ENCODE measurements at places on chromosomes 16 and 17. TPM values are rescaled to one million over a fixed set of nuclear protein-coding genes. Genes with fewer than 3 reads are reported as not detected.
A peak's percentile ranks its signal among the peaks of the same experiment; 100 is the strongest.

CCDC200 gene
- total RNA-seq = not detected

DNA sequence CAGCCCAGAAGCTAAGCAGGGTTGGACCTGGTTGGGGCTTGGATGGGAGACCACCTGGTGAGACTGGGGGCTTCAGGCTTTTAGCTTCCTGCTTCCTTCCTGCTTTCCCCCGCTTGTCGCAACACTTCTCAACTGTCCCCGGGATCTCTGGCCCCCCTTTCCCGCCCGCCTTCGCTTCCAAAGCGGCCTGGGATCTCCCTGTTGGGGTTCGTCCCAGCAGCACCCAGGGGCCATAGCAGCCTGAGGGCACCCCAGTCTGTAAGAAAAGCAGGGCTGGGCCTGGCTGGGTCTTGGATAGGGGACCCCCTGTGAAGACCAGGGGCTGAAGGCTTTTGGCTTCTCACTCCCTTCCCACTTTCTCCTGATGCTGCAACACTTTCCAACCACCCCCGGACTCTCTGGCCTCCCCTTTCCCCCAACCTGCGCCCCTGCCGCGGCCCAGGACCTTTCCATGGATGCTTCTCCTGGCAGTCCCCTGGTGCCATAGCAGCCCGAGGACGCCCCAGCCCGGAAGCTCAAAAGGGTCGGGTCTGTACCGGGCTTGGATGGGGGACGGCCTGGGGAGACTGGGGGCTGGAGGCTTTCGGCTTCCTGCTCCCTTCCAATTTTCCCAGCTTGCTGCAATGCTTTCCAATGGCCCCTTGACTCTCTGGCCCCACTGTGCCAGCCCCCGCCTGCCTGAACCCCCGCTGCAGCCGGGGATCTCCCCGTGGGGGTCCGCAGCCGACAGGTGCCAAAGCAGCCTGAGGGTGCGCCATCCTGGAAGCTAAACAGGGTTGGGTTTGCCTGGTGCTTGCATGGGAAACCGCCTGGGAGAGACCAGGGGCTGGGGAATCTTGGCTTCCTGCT is 2276.2 kb downstream of the TP53TG3F start:
- no peaks in the 10 kb centered on the region for H3K27me3 ChIP-seq
- no peaks in the 10 kb centered on the region for H3K4me1 ChIP-seq
- DNase-seq = peak; percentile 68
- no peaks in the 10 kb centered on the region for H3K36me3 ChIP-seq
- H3K4me3 ChIP-seq = no peak overlapping the region

STAC2 gene
- total RNA-seq = 1.5 TPM

PABPN1L gene
- total RNA-seq = 0.31 TPM

- H3K36me3 ChIP-seq = no peaks in the 10 kb centered on the region
- no peak overlapping the region for H3K4me3 ChIP-seq
- peaks cover 8% of the 10 kb centered on the region for H3K4me1 ChIP-seq
Observed at GRCh38 chr17:56674401-56674925, 81.0 kb downstream of the NOG start.

- no peak overlapping the region for H3K27ac ChIP-seq
- no peak for DNase-seq
- H3K27me3 ChIP-seq = peaks cover 24% of the 10 kb centered on the region
- peaks cover 16% of the 10 kb centered on the region for H3K4me1 ChIP-seq
Observed at GRCh38 chr17:29074488-29074887, 31.5 kb downstream of the PIPOX start.

- H3K4me1 ChIP-seq = peaks cover 32% of the 10 kb centered on the region
- peak overlapping the region; percentile 91 for H3K4me3 ChIP-seq
- H3K27ac ChIP-seq = peak overlapping the region; percentile 27
- H3K36me3 ChIP-seq = no peaks in the 10 kb centered on the region
- H3K27me3 ChIP-seq = peaks cover 11% of the 10 kb centered on the region
Observed at GRCh38 chr17:27457360-27457715, 1.1 kb downstream of the KSR1 start.

- peaks cover 12% of the 10 kb centered on the region for H3K4me1 ChIP-seq
- peaks cover 19% of the 10 kb centered on the region for H3K27me3 ChIP-seq
- H3K4me3 ChIP-seq = no peak overlapping the region
- no peak overlapping the region for H3K27ac ChIP-seq
- no peak for DNase-seq
Observed at GRCh38 chr17:56810891-56811775, 22.6 kb downstream of the C17orf67 start.

GRCh38 chr17:15947976-15948752 is 3.2 kb downstream of the ADORA2B start:
- no peaks in the 10 kb centered on the region for H3K36me3 ChIP-seq
- H3K27me3 ChIP-seq = peaks cover 29% of the 10 kb centered on the region
- no peak overlapping the region for H3K27ac ChIP-seq
- no peak for DNase-seq
- H3K4me3 ChIP-seq = no peak overlapping the region

DNA sequence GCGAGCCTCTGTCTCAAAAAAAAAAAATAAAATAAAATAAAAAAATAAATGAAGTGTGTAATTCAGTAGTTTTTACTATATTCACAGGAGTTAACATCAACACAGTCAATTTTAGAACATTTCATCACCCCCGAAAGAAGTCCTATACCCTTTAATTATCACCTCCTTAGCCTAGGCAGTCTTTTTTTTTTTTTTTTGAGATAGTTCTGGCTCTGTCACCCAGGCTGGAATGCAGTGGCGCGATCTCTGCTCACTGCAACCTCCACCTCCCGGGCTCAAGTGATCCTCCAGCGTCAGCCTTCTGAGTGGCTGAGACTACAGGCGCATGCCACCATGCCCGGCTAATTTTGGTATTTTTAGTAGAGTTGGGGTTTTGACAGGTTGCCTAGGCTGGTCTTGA is 150.7 kb downstream of the SNX29 start:
- peaks cover 14% of the 10 kb centered on the region for H3K36me3 ChIP-seq
- no peaks in the 10 kb centered on the region for H3K27me3 ChIP-seq
- DNase-seq = no peak
- no peak overlapping the region for H3K4me3 ChIP-seq
- peaks cover 21% of the 10 kb centered on the region for H3K4me1 ChIP-seq
- H3K27ac ChIP-seq = no peak overlapping the region

DNA sequence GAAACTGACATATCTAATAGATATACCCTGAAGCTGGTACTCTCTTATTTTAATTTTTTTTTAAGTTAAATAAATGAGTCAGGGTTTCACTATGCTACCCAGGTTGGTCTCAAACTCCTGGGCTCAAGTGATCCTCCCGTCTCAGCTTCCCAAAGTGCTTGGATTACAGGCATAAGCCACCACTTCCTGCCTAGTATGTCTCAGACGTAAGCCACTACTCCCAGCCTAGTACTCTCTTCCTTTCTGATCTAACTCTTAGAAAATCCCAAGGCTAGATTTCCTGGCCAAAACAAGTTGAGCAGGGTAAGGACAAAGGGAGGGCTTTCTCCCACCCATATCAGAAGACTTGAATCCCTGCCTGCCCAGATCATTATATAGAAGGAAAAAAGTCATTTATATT is 33.7 kb downstream of the HOXB1 start:
- H3K4me1 ChIP-seq = peaks cover 43% of the 10 kb centered on the region
- no peak overlapping the region for H3K4me3 ChIP-seq
- no peaks in the 10 kb centered on the region for H3K36me3 ChIP-seq
- DNase-seq = no peak
- H3K27me3 ChIP-seq = peaks cover 30% of the 10 kb centered on the region
- no peak overlapping the region for H3K27ac ChIP-seq

NAA38 gene
- 64.9 TPM for total RNA-seq

- peaks cover 4% of the 10 kb centered on the region for H3K27me3 ChIP-seq
- DNase-seq = no peak
- no peaks in the 10 kb centered on the region for H3K36me3 ChIP-seq
Observed at GRCh38 chr16:47716571-47716970, 255.4 kb downstream of the PHKB start.

- H3K36me3 ChIP-seq = no peaks in the 10 kb centered on the region
- no peak overlapping the region for H3K4me3 ChIP-seq
- no peaks in the 10 kb centered on the region for H3K4me1 ChIP-seq
- no peak overlapping the region for H3K27ac ChIP-seq
Observed at GRCh38 chr17:58236394-58236793, 2.0 kb upstream of the LPO start.

Data from type B pancreatic cell (in vitro differentiated cells).